ENCODE measurements at places on chromosomes 11 and 22.

GRCh38 chr11:60948250-60948649 lies 3.7 kb downstream of the SLC15A3 start:
- DNase-seq, result no peak

GRCh38 chr11:105665281-105665680 lies 55.4 kb downstream of the GRIA4 start:
- no peak for DNase-seq

DNA sequence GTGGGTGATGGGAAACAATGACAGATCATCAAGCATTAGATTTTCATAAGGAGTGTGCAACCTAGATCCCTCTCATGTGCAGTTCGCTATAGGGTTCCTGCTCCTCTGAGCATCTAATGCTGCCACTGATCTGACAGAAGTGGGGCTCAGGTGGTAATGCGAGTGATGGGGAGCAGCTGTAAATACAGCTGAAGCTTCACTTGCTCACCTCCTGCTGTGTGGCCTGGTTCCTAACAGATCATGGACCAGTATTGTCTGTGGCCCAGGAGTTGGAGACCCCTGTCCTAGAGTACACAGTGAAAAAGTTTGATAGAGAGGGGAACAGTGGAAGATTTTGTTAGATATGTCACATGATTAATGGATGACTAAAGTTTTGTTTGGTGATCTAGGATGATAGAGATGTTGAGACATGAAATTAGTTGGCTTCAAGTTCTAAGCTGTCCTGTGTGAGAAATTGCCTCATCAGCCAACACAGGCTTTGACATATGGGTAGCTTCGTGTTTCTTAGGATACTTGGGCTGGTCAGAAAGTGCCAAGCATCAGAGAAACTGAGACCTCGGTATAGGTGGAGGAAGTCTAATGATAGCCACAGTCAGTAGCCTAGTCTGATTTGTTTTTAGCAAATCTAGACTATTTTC lies 47.4 kb downstream of the ARHGEF12 start:
- no peak for DNase-seq

DNA sequence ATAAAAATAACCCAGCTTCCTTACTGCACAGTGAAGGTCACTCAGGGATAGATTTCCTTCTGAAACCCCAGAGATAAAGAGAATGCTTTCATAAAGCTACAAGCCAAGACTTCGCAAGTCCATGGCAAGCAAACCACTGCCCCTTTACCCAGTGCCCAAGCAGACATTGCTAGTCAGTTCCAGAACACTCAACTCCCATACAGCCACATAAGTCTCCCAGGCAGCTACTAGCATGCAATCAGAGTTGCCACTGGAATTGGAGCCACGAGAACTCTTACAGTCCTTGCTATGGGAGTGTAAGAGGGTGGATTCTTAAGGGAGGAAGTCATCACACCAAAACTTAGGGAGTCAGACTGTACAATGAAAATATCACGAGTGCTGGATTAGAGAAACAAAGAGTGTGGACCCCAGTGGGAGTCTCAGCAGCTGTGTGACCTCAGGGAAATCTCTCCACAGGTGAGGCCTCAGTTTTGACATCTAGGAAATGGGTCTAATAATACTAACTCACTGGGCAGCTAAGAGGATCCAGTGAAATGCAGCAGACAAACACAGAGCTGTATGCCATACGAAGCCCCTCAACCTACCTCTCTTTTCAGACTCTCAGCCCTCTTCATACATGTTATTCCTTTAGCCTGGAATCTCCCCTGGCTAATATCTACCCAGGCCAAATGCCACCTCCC lies 526.6 kb downstream of the MN1 start:
- no peak for DNase-seq

DNA sequence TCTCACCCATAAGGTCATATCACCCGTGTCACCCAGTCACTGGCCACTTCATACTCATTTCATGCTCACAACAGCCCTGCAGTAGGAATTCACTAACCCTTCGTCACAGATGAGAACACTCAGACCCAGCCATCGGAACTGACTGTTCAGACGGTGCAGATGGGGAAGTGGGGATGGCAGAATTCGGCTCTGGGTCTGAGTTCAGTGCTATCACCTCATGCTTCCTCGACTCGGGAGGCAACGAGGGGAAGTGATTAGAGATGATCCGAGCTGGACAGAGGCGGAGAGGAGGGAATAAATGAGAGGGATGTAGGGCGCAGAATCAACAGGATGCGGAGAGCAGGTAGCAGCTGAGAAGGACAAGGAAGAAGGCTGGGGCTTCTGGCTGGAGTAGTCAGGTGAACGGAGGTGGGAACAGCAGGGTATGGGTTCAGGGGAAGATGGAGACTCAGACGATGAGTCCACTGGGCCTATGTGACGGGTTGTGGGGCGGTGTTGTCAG lies 4.7 kb downstream of the B3GNT6 start:
- DNase-seq, result no peak

GRCh38 chr11:116498161-116498560 lies 274.6 kb downstream of the BUD13 start:
- no peak for DNase-seq

Measured in uterus (tissue), 4 donors.